Neural crest cell (in vitro differentiated cells): ENCODE measurements at places on chromosomes 6 and 20. TPM values are rescaled to one million over a fixed set of nuclear protein-coding genes. Genes with fewer than 3 reads are reported as not detected.

- DNase-seq: no peak
Observed at GRCh38 chr20:53159160-53159559, 187.0 kb downstream of the TSHZ2 start.

DNA sequence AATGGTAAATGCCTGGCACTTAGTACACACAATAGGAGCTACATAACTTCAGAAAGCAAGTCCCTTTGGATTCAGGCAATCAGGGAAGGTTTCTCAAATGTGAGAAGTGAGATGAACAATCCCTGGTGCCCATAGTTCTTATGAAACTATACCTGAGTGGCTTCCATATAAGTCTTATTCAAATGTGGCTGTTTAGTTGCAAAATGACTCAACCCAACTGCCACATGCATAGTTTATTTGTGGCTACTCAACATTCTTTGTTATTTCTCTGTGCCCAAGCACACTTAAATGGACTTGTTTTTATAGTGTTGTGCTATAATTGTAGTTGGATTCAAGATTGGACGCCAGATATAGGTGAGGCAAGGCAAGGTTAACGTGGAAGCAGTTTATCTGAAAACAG, 93.7 kb upstream of the ATXN1 start:
- DNase-seq: no peak

DNA sequence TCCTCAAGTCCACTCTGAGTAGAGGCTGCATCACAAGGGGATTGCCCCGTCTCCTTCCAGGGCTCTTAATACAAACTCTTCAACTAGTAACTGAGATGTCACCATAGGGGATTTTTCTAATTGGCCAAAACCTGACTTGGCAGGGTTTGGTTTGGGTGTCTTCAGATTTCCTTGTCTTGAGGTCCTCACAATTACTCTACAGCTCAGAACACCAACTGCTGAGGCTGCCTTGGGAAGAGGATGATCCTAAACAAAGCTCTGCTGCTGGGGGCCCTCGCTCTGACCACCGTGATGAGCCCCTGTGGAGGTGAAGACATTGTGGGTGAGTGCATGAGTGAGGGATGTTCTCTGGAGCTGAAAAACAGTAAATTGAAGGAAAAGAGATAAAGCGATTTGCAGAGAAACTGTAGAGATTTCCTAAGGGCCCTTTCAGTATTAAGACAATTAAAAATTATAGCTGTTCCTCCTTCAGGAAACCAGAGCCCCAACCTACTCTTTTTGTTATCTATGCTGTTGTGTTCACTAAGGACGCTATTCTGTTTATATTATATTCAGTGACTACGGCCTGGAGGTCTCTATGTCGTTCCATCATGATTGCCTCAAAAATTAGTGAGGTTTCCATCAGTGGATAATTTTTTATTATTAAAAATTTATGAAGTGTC, at the start of gene HLA-DQA1:
HLA-DQA1 (plus strand) TSS at position 188 of the 662 bp plus-strand sequence; CDS start at position 241, 53 bp downstream.
- DNase-seq: no peak

LY6G6D gene
- total RNA-seq: not detected in 2 replicates

GRCh38 chr6:51494342-51494741, 593.1 kb downstream of the PKHD1 start:
- DNase-seq: no peak

DNA sequence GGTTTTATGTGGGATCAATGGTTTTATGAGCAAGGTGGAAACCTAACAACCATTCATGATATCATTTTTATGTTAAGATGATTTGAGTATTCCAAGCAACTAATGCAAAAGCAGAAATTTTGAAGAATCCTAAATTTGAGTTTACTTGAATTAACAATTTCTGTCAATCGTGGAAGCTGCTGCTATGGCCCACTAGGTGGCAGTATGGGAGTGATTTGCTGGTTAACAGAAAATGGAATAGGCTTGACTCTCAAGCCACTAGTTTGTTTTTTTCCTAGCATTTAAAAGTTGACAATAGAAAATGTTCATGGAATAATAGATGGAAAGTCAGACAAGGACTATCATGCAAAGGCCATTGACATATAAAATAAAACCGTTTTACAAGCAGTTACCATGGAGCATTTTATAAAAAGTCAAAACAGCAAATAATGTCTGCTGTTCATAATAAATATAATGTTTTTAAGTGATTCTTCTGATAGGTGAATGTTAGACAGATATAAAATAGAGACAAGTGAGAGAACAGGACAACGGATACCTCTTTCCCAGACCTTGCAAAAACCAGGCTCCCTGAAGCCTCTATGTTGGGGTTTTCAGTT, 43.0 kb upstream of the TMEM200A start:
- peak; percentile 18 for DNase-seq

- DNase-seq: no peak
Observed at GRCh38 chr6:7479801-7480266, 61.6 kb upstream of the DSP start.

- DNase-seq: no peak
Observed at GRCh38 chr20:13288357-13288756, 67.3 kb downstream of the ISM1 start.

CST2 gene
- not detected in 2 replicates for total RNA-seq

LST1 gene
- total RNA-seq: not detected in 2 replicates

DNA sequence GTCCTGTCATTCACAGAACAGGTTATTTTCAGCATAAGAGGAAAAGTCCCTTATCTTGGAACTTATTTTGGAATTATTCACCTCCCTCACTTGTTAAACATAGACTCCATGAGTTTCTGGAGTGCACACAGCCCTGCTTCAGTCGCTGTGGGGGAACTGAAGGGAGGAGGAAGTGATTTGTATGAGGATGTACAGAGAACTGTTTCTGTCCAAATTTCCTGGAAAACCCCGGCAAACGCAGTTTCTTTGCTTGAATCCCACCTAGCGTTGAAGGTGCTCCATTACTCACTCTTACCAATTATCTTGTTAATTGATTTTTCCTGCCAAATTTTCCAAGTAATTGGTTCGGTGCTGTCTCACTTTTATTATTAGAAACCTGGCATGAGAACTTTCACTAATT, 78.0 kb upstream of the AGPAT4 start:
- no peak for DNase-seq

PPP1R3G gene
- total RNA-seq: 0.05 and 0.07 TPM in 2 replicates

GRCh38 chr6:305371-306206, 13.3 kb downstream of the DUSP22 start:
- no peak for DNase-seq

GRCh38 chr20:14879839-14880238, 542.4 kb upstream of the FLRT3 start:
- DNase-seq: no peak

GRCh38 chr20:25084626-25085187, 2.8 kb upstream of the VSX1 start:
- no peak for DNase-seq

TMEM14B gene
- total RNA-seq: 80.8 and 81.5 TPM in 2 replicates

R3HDML gene
- total RNA-seq: not detected in 2 replicates

- no peak for DNase-seq
Observed at GRCh38 chr20:17573463-17573862, 3.6 kb downstream of the DSTN start.

DNA sequence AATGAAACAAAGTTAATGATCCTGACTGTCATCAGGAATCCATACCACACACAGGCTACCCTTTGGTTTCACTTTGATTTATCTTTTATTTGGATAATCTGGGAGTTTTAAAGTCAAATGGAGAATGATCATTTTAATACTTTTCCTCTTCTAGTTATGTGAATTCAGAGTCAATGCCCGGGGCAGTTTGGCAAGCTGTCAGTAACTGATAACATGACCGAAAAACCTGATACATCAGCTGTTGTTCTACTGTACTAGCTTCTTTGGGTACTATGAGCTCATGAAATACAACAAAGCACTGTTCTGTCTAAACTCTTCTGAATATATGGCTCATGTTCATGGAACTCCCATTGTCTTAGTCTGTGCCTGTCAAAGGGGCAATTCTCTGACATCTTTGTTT, 30.2 kb downstream of the KLHL31 start:
- DNase-seq: no peak

- no peak for DNase-seq
Observed at GRCh38 chr6:159935065-159935464, 33.8 kb upstream of the IGF2R start.

GRCh38 chr6:133368664-133369063, 127.5 kb downstream of the EYA4 start:
- no peak for DNase-seq

DNA sequence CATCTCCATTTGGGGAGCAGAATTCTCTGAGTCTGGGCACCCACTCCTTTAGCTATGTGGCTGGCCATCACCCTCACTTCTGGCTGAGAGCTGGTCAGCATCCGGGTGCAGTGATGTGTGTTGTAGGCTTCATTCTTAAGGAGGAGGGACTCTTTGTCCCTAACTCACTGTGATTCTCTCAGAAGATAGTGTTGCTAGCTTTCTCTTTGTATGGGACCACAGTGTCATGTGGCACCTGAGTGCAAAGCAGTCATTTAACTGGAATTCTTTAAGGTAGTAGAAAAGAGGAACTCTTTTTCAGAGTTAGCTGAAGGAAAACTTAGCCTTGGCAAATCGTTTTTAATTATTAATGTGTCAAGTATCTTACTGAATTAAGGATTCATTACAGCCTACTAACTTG, 165.9 kb downstream of the JARID2 start:
- no peak for DNase-seq

DNA sequence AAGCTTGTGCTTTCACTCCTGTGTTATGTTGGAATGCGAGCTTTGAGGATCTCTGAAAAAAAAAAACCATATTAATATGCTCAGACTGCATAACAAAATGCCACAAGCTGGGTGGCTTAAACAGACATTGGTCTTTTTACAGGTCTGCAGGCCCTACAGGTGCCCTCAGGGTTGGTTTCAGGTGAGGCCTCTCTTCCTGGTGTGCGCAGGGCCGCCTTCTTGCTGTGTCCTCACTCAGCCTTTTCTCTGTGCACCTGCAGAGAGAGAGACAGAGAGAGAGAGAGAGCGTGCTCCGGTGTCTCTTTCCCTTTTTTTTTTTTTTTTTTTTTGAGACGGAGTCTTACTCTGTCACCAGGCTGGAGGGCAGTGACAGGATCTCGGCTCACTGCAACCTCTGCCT, 114.1 kb upstream of the SNX9 start:
- no peak for DNase-seq

DNA sequence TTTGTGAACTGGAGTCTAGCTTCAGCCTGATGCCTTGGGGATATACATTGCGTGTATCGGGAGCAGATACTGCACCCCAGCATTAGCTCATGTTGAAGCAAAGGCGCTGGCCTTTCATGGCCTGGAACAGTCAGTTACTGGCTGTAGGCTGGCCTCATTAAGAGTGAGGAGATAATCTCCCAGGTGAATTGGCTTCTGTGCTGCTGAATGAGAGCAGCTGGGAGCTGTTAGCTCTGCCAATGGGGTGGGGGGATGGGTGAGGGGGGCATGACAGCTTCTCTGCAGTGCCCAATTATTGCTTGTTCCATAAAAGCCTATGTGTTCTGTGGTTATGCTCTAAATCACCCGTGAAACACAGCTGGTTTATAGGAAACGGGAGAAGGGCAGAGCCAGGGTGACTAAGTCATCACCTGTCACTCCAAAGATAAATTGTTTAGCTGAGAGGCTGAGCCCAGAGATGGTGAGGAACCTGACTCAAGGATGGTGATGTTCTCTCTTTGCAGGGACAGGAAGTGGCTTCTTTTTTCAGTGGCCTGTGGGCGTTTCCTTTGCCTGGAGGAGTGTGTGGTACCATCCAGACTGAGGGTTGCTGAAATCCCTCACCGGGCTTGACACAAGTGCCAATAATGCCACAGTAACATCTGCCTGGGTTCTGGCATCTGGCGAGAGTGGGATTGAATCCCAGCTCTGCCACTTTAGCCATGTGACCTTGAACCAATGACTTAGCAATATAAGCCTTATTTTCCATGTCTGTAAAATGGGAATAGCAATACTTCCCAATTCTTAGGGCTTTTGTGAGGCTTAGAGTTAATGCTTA, 170.8 kb downstream of the BCAS1 start:
- no peak for DNase-seq

DNA sequence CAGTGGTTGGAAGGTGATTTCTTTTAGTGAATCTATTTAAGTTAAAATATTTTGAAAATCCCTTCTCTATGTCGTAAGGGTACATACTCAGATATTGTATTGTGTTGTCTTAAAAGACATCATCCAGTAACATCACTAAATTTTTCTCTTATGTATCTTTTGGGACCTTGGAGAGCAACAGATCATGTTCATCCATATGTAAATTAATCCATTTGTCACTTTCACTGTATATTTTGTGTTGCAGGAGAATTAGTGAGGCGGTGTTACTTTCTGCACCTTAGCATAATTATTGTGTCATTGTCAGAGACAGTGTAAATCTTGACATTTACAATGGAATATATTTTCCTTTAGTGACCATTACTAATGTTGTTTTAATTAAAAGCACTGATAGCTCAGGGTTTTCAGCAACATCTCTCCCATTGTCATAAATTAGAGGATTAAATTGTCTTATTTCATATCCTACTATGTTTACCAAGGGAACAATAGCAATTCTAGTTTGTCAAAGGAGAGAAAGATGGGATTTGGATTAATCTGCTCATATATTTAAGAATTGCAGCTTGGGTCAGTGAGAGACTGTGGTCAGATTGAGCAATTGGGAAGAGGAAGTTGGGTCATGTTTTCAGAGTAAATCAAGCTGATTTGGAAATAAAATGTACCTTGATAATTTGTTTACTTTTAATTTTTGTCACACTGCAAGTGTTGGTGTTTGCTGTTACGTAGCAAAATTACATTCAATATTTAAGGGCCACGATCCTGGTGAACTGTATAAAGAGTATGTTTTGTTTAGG, 22.7 kb downstream of the DOK5 start:
- DNase-seq: no peak

GNAS-AS1 gene
- total RNA-seq: 3.8 and 6.3 TPM in 2 replicates

- DNase-seq: no peak
Observed at GRCh38 chr6:20540683-20541082, 6.4 kb downstream of the CDKAL1 start.

DNA sequence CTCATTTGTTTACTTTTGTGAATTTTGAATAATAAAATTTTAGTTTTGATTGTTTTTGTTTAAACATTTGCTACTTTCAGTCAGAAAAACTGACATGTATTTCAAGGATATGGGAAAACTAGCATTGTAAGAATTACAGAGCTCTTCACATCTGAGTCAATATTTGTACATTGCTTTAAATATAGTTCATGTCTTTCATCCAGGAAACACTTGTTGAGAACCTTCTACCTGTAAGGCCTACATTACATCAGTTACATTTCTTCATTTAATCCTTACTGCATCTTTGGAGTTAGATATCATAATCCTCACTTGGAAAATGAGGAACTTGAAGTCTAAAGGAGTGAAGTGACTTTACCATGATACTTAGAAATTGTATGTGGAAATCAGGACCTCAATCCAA, 242.9 kb downstream of the KCNQ5 start:
- DNase-seq: no peak

GRCh38 chr6:16238057-16238962, at the start of gene GMPR:
GMPR (plus strand) TSS chr6:16238587; CDS start chr6:16238694, 107 bp downstream.
- DNase-seq: peak; percentile 35
